ENCODE measurements at places on chromosomes 13 and 19.

DNA sequence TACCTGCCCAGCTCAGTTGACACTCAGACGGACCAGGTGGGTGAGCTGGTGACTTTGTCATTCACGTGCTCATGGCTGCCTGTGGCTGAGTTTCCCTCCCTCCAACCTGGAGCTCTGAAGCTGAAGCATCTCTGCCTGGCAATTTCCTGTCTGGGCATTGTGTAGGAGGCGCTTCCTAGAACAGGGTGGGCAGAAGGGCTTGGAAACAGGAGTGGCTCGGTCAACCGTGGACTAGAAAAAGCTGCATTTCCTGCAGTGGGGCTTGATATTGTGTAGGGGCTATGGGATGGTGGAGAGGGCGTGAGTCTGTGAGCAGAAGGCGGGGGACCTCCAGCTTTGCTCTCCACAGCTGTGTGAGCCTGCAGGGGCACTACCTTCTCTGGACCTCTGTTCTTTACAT, 278.3 kb downstream of the TEX29 start:
- no peaks in the 10 kb centered on the region for H3K36me3 ChIP-seq
- DNase-seq: no peak
- no peak overlapping the region for H3K4me3 ChIP-seq
- no peaks in the 10 kb centered on the region for H3K4me1 ChIP-seq

GRCh38 chr13:40624383-40624782, 42.1 kb downstream of the FOXO1 start:
- no peaks in the 10 kb centered on the region for H3K36me3 ChIP-seq
- no peaks in the 10 kb centered on the region for H3K27me3 ChIP-seq
- no peak overlapping the region for H3K27ac ChIP-seq
- H3K4me1 ChIP-seq: peaks cover 38% of the 10 kb centered on the region
- H3K4me3 ChIP-seq: no peak overlapping the region
- DNase-seq: no peak

DNA sequence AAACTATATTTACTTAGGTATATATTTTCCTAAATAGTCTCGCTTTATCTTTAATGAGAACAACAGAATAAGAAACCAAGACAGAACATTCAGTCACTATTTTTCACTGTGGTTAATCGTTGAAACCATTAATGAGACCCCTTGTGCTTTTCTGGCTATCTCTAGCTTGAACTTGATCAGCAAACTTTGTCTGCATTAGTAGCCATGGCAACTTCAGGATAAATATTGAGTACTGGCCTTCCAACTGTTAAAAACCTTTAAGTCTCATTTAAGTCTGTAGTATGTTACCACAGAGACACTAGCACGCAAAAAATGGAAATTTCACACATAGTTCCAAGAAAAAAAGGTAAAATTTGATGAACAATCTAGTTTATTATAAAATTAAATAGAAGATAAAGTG, 946.0 kb downstream of the SLITRK5 start:
- H3K4me3 ChIP-seq: no peak overlapping the region
- no peaks in the 10 kb centered on the region for H3K36me3 ChIP-seq
- H3K27me3 ChIP-seq: no peaks in the 10 kb centered on the region
- no peak overlapping the region for H3K27ac ChIP-seq
- H3K4me1 ChIP-seq: no peaks in the 10 kb centered on the region

DNA sequence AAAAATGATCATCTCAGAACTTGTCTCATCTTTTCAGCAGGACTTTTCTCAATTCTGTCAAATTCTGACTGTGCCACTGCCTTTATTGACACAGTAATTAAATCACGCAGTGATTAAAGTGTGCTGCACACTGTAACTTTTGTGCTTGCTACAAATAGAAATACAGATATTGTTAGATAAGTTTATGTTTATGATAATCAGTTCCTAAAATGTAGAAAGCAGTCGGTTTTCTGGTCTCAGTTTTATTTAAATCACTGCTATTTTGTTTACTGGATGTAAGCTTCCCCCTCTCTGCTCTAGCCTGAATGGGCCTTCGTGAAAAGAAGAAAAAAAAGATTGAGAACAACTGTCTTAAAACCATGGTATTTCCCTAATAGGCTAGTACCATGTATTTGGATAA, 258.8 kb upstream of the STARD13 start:
- no peaks in the 10 kb centered on the region for H3K36me3 ChIP-seq
- H3K27me3 ChIP-seq: no peaks in the 10 kb centered on the region
- H3K4me1 ChIP-seq: peaks cover 47% of the 10 kb centered on the region

DNA sequence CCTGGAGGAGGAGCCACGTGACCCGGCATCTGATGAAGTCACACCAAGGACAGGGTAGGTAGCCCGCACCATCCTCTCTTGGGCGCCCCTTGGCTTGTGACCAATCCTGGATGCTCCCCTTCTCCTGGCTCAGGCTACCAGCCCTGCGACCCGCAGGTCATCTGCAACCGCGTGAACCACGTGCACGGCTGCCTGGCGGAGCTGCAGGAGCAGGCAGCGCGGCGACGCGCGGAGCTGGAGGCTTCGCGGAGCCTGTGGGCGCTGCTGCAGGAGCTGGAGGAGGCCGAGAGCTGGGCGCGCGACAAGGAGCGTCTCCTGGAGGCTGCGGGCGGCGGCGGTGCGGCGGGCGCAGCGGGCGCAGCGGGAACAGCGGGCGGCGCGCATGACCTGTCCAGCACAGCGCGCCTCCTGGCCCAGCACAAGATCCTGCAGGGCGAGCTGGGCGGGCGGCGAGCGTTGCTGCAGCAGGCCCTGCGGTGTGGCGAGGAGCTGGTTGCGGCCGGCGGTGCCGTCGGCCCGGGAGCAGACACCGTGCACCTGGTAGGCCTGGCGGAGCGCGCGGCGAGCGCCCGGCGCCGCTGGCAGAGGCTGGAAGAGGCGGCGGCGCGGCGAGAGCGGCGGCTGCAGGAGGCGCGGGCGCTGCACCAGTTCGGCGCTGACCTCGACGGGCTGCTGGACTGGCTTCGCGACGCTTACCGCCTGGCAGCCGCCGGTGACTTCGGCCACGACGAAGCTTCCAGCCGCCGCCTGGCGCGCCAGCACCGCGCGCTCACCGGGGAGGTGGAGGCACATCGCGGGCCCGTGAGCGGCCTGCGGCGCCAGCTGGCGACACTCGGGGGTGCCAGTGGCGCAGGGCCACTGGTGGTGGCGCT, 45.9 kb downstream of the SPTBN4 start:
- no peak for DNase-seq
- H3K4me3 ChIP-seq: no peak overlapping the region
- H3K27ac ChIP-seq: no peak overlapping the region
- no peaks in the 10 kb centered on the region for H3K36me3 ChIP-seq
- H3K4me1 ChIP-seq: no peaks in the 10 kb centered on the region
- no peaks in the 10 kb centered on the region for H3K27me3 ChIP-seq

DNA sequence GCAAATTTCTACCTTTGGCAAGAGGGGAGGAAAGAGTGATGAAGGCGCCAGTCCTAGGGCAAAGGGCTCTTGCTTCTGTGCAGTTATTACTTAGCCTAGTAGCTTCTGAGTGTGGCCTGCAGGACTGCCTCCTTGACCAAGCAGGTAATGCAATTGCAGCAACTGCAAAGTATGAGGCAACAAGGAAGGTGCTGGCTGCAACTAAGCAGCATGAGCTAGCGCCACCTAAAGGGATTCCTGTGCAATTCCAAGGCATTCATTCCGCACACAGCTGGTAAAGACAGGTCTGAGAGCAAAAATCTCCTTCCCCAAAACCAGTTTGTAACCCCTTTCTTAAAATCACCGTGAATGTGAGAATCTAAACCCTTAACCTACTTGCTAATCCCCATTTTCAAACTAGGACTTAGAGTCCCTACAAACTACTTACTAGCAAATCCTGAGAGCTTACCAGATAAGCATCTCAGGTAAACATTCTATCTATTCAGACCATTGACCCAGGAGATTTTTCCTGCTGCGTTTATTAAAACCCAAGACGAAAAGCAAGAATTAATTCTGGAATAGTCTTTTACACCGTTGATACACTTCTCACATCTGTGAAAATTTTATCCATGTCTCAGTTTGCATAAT, 62.9 kb downstream of the DCT start:
- no peak overlapping the region for H3K27ac ChIP-seq
- H3K36me3 ChIP-seq: no peaks in the 10 kb centered on the region
- no peak overlapping the region for H3K4me3 ChIP-seq
- DNase-seq: no peak
- H3K4me1 ChIP-seq: no peaks in the 10 kb centered on the region

- no peak overlapping the region for H3K27ac ChIP-seq
- no peaks in the 10 kb centered on the region for H3K36me3 ChIP-seq
- no peak for DNase-seq
- peaks cover under 1% of the 10 kb centered on the region for H3K4me1 ChIP-seq
Observed at GRCh38 chr13:110807546-110807945, 94.0 kb downstream of the ING1 start.

DNA sequence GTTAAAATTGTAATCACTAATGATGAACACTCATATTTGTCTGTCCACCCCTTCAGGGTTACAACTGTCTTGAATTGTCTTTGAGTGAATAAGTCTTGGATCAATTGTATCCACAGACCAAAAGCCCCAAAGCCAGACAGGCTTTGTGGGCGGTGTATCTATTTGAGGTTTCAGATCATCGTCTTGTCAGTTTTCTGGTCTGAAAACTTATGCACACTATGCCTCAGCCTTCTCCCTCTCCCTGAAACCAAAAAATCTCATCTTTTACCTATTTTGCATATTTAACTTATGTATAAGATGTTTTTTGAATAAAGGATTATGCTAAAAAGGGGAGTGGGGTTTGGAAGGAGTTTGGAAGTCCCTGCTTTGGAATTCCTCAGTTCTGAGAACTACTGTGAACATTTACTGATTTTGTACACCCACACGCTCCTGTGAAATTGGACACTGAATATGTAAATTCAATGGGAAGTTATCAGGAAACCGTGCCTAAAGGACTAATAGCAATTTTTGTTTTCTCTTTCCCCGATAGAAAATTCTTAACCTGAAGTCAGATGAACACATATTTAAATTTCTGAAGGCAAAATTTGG, 52.1 kb downstream of the DPY19L3 start:
- H3K4me1 ChIP-seq: no peaks in the 10 kb centered on the region
- H3K27ac ChIP-seq: no peak overlapping the region
- no peak for DNase-seq
- no peak overlapping the region for H3K4me3 ChIP-seq
- H3K36me3 ChIP-seq: no peaks in the 10 kb centered on the region
- H3K27me3 ChIP-seq: no peaks in the 10 kb centered on the region

DNA sequence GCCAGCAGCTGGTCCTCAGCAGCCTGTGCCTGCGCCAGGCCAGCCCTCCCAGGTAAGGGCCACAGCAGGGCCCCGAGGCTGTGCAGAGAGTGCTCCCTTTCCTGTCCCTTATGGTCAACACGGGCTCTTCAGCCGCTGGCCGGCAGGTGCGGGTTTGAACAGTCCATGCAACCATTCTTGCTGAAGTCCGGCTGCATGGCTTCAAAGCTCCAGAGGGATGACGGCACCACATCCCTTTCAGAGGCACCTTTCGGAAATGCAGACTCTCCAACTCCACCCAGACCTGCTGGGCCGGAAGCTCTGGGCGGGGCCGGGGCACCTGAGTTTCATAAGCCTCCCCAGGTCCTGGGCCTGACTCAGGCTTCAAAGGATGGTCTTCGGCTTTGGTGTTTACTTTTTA, 81.3 kb downstream of the SPACA7 start:
- no peak for DNase-seq
- H3K36me3 ChIP-seq: no peaks in the 10 kb centered on the region
- no peaks in the 10 kb centered on the region for H3K4me1 ChIP-seq
- no peak overlapping the region for H3K4me3 ChIP-seq
- no peaks in the 10 kb centered on the region for H3K27me3 ChIP-seq

- no peak overlapping the region for H3K27ac ChIP-seq
- H3K27me3 ChIP-seq: no peaks in the 10 kb centered on the region
- peaks cover 80% of the 10 kb centered on the region for H3K36me3 ChIP-seq
- DNase-seq: no peak
Observed at GRCh38 chr19:43589678-43590077, 6.3 kb downstream of the IRGQ start.

DNA sequence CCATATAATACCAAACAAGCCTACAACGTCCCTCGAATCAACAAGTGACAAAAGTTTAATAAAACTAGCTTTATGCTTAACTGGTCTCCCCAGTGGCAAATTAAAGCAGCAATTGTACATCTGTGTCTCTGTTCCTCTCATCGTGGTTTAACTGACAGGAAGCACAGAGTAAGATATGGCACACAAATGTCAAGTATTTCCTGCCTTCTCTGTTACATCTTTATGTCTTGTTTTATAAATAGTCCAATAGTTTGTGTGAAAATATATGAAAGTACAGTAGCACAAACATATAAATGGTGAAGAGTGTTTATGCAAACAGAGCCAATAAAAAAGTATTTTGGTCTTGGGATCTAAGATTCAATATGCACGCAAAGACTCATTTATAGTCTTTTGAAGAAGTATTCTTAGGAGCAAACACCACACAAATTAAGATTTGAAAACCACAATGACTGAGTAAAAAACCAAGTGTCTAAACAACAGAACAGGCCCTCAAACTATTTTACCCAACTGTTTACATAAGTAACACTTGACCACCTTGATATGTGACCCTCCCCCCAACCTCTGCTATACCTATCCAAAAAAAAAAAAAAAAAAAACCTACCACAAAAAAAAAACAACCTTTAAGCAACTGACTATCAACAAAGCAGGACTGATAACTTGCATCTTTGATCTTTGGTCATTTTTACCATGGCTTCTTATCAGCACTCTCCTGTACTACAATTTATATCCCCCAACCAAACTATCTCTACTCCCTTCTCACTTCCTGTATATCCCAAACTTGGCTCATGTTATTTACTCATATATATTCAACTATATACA, 14.0 kb downstream of the ELF1 start:
- DNase-seq: no peak
- H3K27me3 ChIP-seq: no peaks in the 10 kb centered on the region
- no peak overlapping the region for H3K27ac ChIP-seq
- H3K4me1 ChIP-seq: peaks cover 39% of the 10 kb centered on the region
- H3K36me3 ChIP-seq: no peaks in the 10 kb centered on the region
- H3K4me3 ChIP-seq: no peak overlapping the region

DNA sequence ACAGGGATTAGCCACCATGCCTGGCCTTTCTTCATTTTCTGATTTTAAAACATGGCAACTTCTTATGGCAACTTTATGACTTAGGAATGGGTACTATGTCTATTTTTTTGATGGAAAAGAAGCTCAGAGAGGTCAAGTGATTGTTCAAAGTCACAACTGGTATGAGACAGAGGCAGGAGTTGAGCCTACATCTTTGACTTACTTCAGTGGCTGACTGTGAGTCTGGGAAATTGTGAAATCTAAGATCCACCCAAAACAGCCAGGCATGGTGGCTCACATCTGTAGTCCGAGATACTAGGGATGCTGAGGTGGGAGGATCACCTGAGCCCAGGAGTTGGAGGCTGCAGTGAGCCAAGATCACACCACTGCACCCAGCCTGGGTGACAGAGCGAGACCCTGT, 2.4 kb upstream of the ACTL9 start:
- no peaks in the 10 kb centered on the region for H3K36me3 ChIP-seq
- DNase-seq: no peak
- no peaks in the 10 kb centered on the region for H3K4me1 ChIP-seq
- H3K4me3 ChIP-seq: no peak overlapping the region
- no peak overlapping the region for H3K27ac ChIP-seq

- H3K27ac ChIP-seq: no peak overlapping the region
- no peaks in the 10 kb centered on the region for H3K36me3 ChIP-seq
- H3K27me3 ChIP-seq: no peaks in the 10 kb centered on the region
- DNase-seq: no peak
- peaks cover 52% of the 10 kb centered on the region for H3K4me1 ChIP-seq
Observed at GRCh38 chr13:75787249-75787928, 151.3 kb downstream of the LMO7 start.

GRCh38 chr13:59755632-59756290, 408.0 kb downstream of the DIAPH3 start:
- no peaks in the 10 kb centered on the region for H3K27me3 ChIP-seq
- no peak overlapping the region for H3K27ac ChIP-seq
- H3K4me3 ChIP-seq: no peak overlapping the region
